Lower lobe of right lung (tissue), 2 donors: ENCODE measurements at places on chromosomes 4 and X. TPM values are rescaled to one million over a fixed set of nuclear protein-coding genes. Genes with fewer than 3 reads are reported as not detected.

Gene GNRHR
- not detected for total RNA-seq

Gene TRAM1L1
- total RNA-seq: 1.3 TPM

Gene CT45A1
- total RNA-seq: not detected

Gene HSFX1
- 2.2 TPM for total RNA-seq

Gene MAGEC3
- total RNA-seq: not detected

Gene TKTL1
- total RNA-seq: not detected

Gene CSAG1
- total RNA-seq: not detected

Gene PFKFB1
- 0.27 TPM for total RNA-seq

Gene SULT1B1
- 10.9 TPM for total RNA-seq

Gene SH3D19
- 86.6 TPM for total RNA-seq

Gene TASL
- 8.0 TPM for total RNA-seq

Gene ZCCHC18
- total RNA-seq: 0.24 TPM

Gene GRXCR1
- total RNA-seq: not detected

Gene ZNF674
- 5.6 TPM for total RNA-seq

GRCh38 chrX:23661671-23662070 is 5.6 kb upstream of the PRDX4 start:
- H3K27ac ChIP-seq: no peak overlapping the region
- no peak for DNase-seq
- H3K27me3 ChIP-seq: no peaks in the 10 kb centered on the region
- H3K4me1 ChIP-seq: no peaks in the 10 kb centered on the region
- H3K36me3 ChIP-seq: no peaks in the 10 kb centered on the region
- no peak overlapping the region for H3K4me3 ChIP-seq

GRCh38 chr4:101871962-101872676 is 81.6 kb downstream of the BANK1 start:
- no peak for DNase-seq
- H3K4me3 ChIP-seq: no peak overlapping the region
- H3K36me3 ChIP-seq: no peaks in the 10 kb centered on the region
- H3K27me3 ChIP-seq: no peaks in the 10 kb centered on the region
- no peaks in the 10 kb centered on the region for H3K4me1 ChIP-seq

DNA sequence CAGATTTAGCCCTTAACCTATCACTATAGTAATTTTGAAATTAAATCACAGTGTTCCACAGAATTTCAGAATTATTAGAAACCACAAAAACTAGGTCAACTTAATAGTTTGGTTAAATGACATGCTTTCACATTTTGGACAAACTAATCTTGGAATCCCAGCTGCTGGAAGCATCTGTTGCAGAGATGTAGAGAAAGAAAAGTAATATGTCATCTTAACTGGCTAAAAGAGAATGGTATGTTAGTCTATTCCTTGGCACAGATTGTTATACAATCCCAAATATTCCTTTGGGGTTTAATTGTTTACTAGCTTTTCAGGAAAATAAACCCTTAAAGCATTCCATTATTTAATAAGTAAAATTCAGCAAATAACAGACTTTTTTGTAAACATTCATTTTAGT is 519.9 kb downstream of the IL15 start:
- H3K4me1 ChIP-seq: no peaks in the 10 kb centered on the region
- H3K36me3 ChIP-seq: no peaks in the 10 kb centered on the region
- no peak overlapping the region for H3K4me3 ChIP-seq

GRCh38 chr4:124334119-124334518 is 378.4 kb downstream of the ANKRD50 start:
- no peaks in the 10 kb centered on the region for H3K4me1 ChIP-seq
- no peak overlapping the region for H3K27ac ChIP-seq
- H3K27me3 ChIP-seq: no peaks in the 10 kb centered on the region
- no peak for DNase-seq

GRCh38 chr4:8469550-8469949 is 29.0 kb downstream of the TRMT44 start:
- H3K4me1 ChIP-seq: peaks cover 21% of the 10 kb centered on the region
- H3K36me3 ChIP-seq: peaks cover 61% of the 10 kb centered on the region
- H3K27me3 ChIP-seq: no peaks in the 10 kb centered on the region
- DNase-seq: no peak
- no peak overlapping the region for H3K4me3 ChIP-seq
- H3K27ac ChIP-seq: no peak overlapping the region

GRCh38 chr4:100106982-100107381 is 83.3 kb downstream of the DDIT4L start:
- no peak for DNase-seq
- H3K36me3 ChIP-seq: no peaks in the 10 kb centered on the region
- no peak overlapping the region for H3K27ac ChIP-seq

GRCh38 chrX:133926099-133926498 is 59.3 kb downstream of the GPC3 start:
- no peaks in the 10 kb centered on the region for H3K36me3 ChIP-seq
- H3K4me3 ChIP-seq: no peak overlapping the region
- no peaks in the 10 kb centered on the region for H3K27me3 ChIP-seq
- no peak overlapping the region for H3K27ac ChIP-seq

DNA sequence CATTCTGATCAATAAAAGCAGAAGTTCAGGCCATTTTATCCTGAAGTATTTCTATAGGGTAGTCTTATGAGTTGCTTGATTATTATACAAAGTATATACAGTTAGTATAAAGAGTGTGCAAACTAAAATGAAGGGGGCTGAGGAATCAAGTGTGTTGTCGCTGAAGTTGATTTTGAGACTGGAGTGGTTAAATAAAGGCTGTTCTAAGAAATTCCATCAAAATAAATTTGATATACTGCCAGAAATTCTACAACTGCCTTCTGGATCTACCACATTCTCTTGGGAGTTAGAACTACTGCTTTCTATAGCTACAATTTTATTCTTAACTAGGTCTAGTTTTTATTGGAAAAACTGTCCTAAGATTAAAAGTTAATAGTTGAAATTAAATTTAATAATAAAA is 12.4 kb downstream of the EDNRA start:
- no peak for DNase-seq
- no peak overlapping the region for H3K4me3 ChIP-seq
- H3K27ac ChIP-seq: no peak overlapping the region
- H3K4me1 ChIP-seq: peaks cover 6% of the 10 kb centered on the region
- no peaks in the 10 kb centered on the region for H3K27me3 ChIP-seq

DNA sequence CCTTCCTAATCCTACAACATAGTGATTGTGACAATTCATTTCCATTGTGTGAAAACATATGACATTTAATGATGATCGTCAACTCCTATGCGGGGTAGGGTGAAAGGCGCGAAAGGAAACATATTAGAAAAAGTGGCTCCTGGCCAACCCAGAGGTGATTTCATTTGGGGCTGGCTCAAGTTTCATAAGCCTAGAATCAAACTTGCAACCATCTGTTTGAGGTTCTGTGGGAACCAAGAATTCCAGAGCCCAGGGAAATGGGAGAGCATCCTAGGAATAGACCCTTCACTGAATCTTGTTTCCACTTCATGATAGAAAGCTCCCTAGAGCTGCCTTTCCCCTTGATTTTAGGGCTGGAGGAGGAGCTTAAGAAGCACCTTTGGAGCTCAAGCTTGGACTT is 101.3 kb upstream of the EGFL6 start:
- H3K27ac ChIP-seq: no peak overlapping the region
- DNase-seq: no peak
- H3K4me1 ChIP-seq: no peaks in the 10 kb centered on the region
- no peak overlapping the region for H3K4me3 ChIP-seq
- H3K36me3 ChIP-seq: no peaks in the 10 kb centered on the region

DNA sequence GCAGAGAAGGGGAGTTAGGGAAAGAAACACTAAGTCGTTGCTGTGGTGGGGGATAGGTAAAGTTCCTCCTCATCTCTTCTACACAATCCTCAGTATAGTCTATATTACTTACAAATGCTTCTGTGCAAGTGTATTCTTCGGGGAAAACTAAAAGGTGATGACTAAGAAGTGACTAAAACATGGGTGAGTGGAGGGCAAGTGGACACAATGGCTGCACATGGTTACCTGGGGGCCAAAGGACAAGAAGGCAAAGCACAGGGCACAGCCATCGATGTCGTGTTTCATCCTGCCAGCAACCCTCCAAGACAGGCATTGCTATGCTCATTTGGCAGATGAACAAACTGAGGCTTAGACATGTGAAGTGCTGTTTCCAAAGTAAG is 35.5 kb upstream of the CCKAR start:
- H3K27me3 ChIP-seq: no peaks in the 10 kb centered on the region
- H3K4me1 ChIP-seq: no peaks in the 10 kb centered on the region
- DNase-seq: no peak
- no peaks in the 10 kb centered on the region for H3K36me3 ChIP-seq

GRCh38 chr4:181507180-181507835 is 735.9 kb upstream of the TENM3 start:
- H3K36me3 ChIP-seq: no peaks in the 10 kb centered on the region
- H3K27ac ChIP-seq: no peak overlapping the region
- no peak overlapping the region for H3K4me3 ChIP-seq
- no peaks in the 10 kb centered on the region for H3K4me1 ChIP-seq
- DNase-seq: no peak
- H3K27me3 ChIP-seq: no peaks in the 10 kb centered on the region

DNA sequence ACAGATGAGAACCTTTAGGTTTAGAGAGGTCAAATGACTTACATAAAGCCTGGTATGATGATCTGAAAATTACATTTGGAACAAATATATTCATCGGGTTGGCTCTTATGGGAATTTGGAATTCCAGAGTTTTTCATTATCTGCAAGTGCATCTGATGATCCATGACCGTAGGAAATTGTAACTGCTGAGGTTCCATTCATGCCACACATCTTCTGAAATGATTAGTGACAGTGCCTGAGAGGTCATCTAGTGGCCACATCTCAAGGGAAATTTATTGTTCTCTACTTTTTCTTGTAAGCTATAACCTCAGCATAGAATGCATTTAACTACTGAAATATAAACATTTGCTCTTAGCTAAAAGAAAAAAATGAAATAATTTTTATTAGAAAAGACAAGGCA is 105.8 kb upstream of the NWD2 start:
- H3K4me3 ChIP-seq: no peak overlapping the region
- H3K27ac ChIP-seq: no peak overlapping the region
- no peak for DNase-seq
- no peaks in the 10 kb centered on the region for H3K36me3 ChIP-seq

GRCh38 chr4:156247470-156247869 is 293.8 kb upstream of the CTSO start:
- no peaks in the 10 kb centered on the region for H3K36me3 ChIP-seq
- no peak overlapping the region for H3K4me3 ChIP-seq
- no peaks in the 10 kb centered on the region for H3K4me1 ChIP-seq
- no peak overlapping the region for H3K27ac ChIP-seq
- no peak for DNase-seq
- H3K27me3 ChIP-seq: no peaks in the 10 kb centered on the region

- DNase-seq: no peak
- H3K4me1 ChIP-seq: peaks cover 16% of the 10 kb centered on the region
- H3K36me3 ChIP-seq: no peaks in the 10 kb centered on the region
- H3K27me3 ChIP-seq: peaks cover 45% of the 10 kb centered on the region
Measured at GRCh38 chr4:41257906-41258305, 1.2 kb downstream of the UCHL1 start.

DNA sequence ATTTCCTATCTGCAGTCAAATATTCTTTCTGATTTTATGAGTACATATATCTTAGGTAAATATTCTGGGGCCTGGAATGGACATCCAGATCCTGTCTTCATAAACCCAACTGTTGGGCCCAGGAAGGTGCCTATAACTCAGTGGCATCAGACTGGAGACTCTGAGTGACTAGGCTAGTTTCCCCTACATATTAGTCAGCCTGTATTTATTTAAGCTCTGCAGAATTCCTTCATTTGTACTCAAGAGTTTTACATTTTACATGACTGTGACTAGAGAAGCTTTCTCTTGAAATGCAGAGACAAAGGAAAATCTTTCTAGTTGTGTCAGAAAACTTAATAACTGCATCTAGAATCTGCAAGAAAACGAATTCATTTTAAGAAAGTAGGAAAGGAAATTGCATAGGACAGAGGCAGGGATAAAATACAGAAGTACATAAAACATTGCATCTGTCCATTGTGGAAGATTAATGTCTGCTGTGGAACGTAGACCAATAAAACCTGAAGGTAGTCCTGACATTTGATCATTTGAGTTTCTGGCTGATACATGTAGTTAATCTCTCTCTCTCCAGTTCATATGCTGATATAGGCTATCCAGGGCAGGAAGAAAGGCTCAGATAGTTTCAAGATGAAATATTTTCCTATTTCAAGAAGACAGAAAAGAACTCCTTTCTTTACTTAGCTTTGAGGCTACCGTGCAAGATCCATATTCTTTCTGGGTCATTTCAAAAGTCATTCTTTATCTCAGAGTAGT is 78.2 kb downstream of the OPHN1 start:
- DNase-seq: no peak
- H3K4me1 ChIP-seq: no peaks in the 10 kb centered on the region
- H3K36me3 ChIP-seq: no peaks in the 10 kb centered on the region
- H3K27ac ChIP-seq: no peak overlapping the region
- no peak overlapping the region for H3K4me3 ChIP-seq

DNA sequence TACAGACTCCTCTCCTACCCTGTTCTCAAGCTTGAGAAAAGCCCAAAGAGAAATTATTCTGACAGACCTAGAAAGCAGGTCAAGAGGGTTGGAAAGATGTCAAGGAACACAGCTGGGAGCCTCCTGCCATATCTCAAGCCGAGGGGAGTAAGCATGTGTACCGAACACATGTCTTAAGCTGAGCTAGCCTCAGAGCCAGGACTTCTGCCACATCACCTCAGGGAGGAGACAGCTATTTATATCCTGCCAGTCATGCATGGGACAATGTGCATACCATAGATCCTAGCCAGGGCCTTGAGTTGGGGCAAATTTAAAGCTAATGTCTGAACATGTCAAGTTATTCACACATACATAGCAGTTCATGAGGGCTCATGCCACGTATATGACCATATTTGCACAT is 11.8 kb downstream of the TMEM31 start:
- no peaks in the 10 kb centered on the region for H3K36me3 ChIP-seq
- H3K4me3 ChIP-seq: no peak overlapping the region

DNA sequence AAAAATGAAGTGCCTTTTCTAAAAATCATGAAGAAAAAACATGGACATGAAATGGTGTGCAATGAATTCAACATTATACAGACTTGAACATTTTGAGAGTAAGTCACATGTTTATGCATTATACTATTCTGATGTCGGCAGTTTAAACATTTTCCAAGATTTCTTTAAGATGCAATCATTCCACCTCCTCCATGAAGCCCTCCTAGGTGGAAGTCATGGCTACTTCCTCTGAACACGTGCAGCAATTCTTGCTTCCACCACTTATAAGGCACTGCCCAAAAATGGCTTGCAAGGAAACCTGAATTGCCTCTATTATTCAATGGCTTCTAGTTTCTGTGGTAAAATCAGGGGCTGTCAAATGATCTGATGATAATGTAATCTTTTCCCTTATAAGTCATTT is 25.8 kb downstream of the IGFBP7 start:
- no peak for DNase-seq
- peaks cover 26% of the 10 kb centered on the region for H3K4me1 ChIP-seq
- H3K27me3 ChIP-seq: no peaks in the 10 kb centered on the region
- H3K27ac ChIP-seq: no peak overlapping the region
- H3K4me3 ChIP-seq: no peak overlapping the region
- no peaks in the 10 kb centered on the region for H3K36me3 ChIP-seq

DNA sequence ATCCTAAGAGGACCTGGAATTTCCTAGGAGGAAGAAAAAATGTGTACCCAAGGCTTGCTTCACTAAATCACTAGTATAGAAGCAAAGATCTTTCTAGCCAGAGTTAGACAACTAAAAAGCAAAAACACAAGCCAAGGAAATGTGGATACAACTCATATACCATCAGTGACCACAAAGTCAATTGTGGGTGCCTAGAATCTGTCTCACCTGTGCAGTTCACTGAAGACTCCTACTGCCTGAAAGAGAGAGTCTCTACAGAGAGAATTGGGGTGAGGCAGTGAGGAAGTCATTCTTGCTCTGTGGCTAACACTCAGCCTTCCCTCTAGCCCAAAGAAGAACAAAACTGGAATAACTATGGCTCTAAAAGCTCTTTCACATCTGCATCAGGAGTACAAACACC is 82.9 kb downstream of the EFHC2 start:
- DNase-seq: no peak
- H3K4me3 ChIP-seq: no peak overlapping the region
- H3K36me3 ChIP-seq: no peaks in the 10 kb centered on the region
- no peaks in the 10 kb centered on the region for H3K27me3 ChIP-seq
- H3K27ac ChIP-seq: no peak overlapping the region
